ENCODE measurements at places on chromosomes 7 and 10. TPM values are rescaled to one million over a fixed set of nuclear protein-coding genes. Genes with fewer than 3 reads are reported as not detected.

DNA sequence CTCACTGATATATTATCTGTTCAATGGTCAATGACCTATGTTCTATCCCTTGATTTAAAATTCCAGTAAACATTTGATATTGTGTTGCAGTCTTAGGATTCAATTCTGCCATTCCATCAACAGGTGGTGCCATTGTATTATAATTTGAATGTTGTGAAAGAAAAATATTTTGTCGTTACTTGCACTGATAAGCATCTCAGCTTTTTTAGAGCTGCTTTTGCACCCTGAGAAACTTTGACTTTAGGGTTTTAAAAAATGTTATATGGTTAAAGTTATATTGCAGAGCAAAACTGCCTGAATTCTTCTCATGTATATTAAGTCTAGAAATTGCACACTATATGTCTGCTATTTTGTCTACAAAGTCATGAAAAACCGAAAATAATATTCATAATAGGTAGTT is 18.8 kb upstream of the MINDY3 start:
- DNase-seq: no peak

GRCh38 chr10:22704942-22705341 is 9.4 kb downstream of the PIP4K2A start:
- no peak for DNase-seq

DNTT gene
- total RNA-seq: not detected

DNA sequence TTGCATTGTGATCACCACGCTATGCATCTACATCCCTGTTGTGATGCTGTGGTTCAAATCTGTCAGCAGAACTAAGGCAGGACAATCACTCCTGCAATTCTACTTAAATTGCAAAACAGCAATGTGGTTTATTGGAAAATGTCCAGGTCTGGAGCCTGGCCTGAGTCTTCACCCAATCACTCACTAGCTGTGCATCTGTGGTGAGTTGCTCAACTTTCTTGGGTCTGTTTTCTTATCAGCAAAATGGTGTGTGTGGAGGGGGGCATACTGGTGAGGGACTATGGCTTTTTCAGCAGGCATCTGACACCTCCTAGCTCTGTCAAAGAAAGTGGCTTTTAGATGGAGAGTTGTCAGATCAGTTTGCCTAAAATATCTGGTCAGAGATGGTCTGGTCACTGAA is 108.3 kb upstream of the FEZF1 start:
- DNase-seq: peak; percentile 35

GRCh38 chr7:30780941-30781340 is 9.7 kb downstream of the MINDY4 start:
- no peak for DNase-seq

CYP3A4 gene
- not detected for total RNA-seq

GRCh38 chr7:2266911-2267310 is 24.9 kb downstream of the NUDT1 start:
- DNase-seq: no peak

DNA sequence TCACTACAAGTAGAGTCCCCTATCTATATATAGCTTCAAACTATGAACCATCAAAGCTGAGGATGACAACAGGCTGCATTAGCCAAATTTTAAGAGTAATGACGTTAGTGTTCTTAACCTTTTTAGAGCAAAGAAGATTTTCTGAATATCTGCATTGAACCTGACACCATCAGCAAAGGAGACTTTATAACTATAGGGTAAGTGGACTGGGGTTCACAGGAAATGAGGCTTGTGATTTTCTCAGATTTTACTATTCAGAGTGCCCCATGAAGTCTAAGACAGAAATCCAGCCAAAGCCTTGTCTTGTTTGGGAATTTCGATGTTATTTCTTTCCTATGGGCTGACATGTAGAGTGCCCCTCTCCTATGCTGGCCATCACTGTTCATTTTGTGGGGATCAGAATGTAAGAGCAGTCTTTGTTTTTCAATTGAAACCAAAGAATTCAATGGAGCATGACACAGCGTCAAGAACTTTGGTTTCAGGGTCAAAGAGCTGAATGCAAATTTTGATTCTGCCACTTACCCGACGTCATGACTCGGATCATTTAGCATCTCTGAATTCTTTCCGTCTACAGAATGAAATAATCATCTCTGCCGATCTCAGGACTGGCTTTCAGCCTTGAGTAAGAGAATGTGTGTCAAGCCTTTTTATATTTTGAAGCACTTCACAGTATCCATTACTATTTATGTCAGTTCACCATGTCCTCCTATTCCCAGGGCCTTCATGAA is 52.7 kb downstream of the DENND11 start:
- DNase-seq: no peak

GRCh38 chr10:96124230-96125141 is 5.6 kb upstream of the ZNF518A start:
- no peak for DNase-seq

STRIP2 gene
- 1.4 TPM for total RNA-seq

DNA sequence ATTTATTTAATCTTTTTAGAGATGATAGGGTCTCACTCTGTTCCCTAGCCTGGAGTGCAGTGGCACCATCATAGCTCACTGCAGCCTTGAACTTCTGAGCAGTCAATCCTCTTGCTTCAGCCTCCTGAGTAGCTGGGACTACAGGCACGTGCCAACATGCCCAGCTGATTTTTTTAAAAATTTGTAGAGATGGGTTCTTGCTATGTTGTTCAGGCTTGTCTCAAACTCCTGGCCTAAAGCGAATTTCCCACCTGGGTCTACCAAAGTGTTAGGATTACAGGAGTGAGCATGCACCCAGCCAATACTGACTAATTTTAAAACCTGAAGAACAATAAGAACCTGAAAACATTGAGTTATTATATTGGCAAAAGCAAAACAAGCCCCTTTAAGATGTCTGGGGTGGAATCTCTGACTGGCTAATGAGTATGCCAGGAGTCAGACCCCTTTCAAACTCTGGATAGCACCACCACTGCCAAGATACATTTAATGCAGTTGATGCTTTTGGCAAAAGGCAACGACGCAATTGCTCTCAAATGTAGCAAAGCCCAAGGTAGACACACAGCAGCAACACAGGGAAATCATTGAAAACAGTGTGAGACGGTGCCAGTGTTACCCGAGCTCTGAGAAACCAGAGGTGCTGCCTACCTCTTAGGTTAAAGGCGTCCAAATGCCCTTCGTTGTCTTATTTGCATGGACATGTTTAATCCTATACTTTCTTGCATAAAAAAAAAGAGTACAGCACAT is 40.7 kb upstream of the TOMM7 start:
- no peak for DNase-seq

- no peak for DNase-seq
Measured at GRCh38 chr10:4048236-4048864, 263.3 kb upstream of the KLF6 start.

GRCh38 chr7:98556288-98556687 is 60.8 kb upstream of the NPTX2 start:
- DNase-seq: no peak

DYNC1I1 gene
- total RNA-seq: not detected

OPN1SW gene
- not detected for total RNA-seq

GRCh38 chr7:54955696-54956420 is 63.0 kb upstream of the EGFR start:
- DNase-seq: no peak

GRCh38 chr7:121019018-121019417 is 30.5 kb downstream of the CPED1 start:
- no peak for DNase-seq

GRCh38 chr10:70066190-70066589 is 13.5 kb downstream of the MACROH2A2 start:
- DNase-seq: no peak

GLI3 gene
- 19.4 TPM for total RNA-seq

PLCE1 gene
- 14.2 TPM for total RNA-seq

HMX3 gene
- total RNA-seq: not detected

ELMO1 gene
- 204 TPM for total RNA-seq

ATP6V0A4 gene
- total RNA-seq: 0.76 TPM

DNA sequence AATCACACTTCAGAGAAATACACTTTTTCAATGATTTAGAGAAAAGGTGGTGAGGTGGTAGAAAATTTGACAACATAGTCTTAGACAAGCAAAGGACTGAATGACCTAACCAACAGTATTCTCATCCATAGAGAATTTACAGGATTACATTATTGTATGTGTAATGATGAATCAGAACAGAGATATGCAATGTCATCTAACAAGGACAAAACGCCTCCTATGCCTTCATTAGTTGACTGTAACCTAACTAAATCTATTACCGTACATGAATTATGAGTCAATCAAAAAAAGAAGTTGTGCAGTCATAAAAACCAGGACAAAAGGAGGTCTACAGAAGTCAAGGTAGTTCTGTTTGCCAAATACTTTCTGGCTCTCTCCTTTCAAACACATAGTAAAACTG is 66.5 kb downstream of the RAB11FIP2 start:
- DNase-seq: no peak

GRCh38 chr10:79286318-79286951 is 60.8 kb upstream of the PPIF start:
- DNase-seq: peak; percentile 93

DNA sequence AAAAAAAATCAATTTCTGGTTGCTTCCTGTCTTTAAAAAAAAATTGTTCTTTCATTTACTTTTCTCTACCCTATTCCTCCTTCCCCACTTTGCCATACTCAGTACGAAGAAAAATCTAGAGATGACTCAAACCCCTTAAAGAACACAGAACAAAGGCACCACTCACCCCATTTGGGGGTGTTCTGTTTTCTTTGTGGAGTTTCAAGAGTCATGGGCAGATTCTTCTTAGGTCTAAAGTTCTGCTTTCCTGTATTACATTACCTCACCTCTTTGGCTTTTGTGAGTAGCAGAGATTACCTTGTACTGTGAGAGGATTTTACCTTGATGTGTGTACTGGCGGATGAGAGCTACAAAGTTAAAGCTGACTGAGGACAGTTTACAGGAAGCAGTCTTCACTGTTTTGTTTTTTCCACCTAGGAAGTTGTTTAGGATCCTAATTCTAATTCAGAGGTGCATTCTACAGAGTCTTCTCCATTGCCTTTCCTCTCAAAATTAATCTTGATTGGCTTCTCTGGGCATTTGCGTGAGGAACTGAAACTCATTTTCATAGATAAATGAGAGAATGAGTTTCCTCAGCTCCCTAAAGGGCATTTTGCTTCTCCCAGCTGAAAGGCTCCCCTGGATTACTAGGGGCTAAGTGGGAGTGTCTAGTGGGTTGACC is 20.7 kb downstream of the AVL9 start:
- no peak for DNase-seq

- no peak for DNase-seq
Measured at GRCh38 chr7:96708872-96709271, 774 bp downstream of the SEM1 start.

GRCh38 chr10:115992236-115992986 is 280.6 kb downstream of the GFRA1 start:
- DNase-seq: no peak

DNA sequence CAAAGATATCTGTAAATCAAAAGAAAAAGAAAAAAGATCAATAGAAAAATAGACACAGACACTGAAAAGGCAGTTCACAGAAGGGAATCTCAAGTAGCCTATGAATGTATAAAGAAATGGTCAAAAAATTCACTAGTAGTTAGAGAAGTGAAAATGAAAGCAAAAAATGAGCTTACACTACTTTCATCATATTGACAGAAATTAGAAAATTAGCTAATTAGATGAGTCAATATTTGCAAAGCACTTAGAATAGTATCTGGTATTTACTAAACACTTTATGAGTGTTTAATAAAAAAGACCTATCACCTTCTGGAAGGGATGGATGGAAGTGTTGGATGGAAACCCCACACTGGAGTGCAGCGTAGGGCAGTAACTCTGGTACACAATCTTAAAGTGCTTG is 1.7 kb upstream of the CFAP58 start:
- no peak for DNase-seq

DNA sequence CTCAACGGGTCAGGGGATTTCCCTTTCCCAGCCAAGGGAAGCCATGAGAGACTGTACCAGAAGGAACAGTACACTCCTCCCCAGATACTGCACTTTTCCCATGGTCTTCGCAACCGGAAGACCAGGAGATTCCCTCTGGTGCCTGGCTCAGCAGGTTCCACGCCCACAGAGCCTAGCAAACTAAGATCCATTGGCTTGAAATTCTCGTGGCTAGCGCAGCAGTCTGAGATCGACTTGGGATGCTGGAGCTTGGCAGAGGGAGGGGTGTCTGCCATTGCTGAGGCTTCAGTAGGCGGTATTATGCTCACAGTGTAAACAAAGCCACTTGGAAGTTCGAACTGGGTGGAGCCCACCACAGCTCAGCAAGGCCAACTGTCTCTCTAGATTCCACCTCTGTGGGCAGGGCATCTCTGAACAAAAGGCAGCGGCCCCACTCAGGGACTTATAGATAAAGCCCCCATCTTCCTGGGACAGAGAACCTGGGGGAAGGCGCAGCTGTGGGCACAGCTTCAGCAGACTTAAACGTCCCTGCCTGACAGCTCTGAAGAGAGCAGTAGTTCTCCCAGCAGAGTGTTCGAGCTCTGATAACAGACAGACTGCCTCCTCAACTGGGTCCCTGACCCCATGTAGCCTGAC is 29.6 kb downstream of the SLC16A12 start:
- DNase-seq: no peak

IDI2 gene
- not detected for total RNA-seq

DNA sequence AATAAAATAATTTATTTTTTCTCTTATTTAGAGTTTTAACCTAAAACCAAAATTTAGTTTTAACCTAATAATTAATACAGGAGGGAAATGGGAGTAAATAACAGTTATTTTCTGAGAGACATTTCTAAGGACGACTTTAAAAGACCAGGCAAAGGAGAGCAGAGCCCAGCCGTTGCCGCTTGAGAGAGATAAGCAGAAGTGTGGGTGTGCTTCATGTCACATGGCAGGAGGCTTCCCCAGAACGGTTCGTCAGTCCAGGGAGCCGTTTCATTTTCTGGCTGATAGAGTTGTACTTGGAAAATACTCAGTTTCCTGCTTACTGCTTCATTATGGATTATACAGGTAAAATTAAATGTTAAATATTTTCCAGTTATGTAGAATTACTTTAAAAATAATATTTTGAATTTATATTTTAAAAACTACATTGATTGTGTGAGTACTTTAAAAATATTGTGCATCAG is 61.4 kb downstream of the ST7 start:
- no peak for DNase-seq

VWA2 gene
- total RNA-seq: 9.9 TPM

DNA sequence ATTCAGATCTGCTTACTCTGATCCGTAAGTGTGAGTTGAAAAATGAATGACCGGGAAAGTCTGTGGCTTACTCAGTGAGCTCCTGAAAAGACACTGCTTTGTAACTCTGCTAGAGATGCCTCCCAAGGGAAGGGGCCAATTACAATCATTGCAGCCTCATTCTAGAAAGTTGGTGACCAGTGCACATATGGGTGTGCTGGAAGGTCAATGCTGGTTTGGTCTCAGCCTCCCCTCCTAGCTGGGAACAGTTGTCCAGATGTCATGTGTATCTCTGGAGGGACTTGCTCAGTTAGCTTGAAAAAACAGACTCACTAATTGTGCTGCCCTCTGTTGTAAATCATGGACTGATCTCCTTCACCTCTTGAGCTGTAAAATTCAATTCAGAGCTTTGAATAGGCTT is 405.0 kb downstream of the ADRA2A start:
- no peak for DNase-seq

All from upper lobe of left lung (tissue), 6 donors.